Esophagus squamous epithelium (tissue), 5 donors: ENCODE measurements at places on chromosomes 5 and 9. TPM values are rescaled to one million over a fixed set of nuclear protein-coding genes. Genes with fewer than 3 reads are reported as not detected.

The FAM200C gene
- total RNA-seq = 0.87 TPM

DNA sequence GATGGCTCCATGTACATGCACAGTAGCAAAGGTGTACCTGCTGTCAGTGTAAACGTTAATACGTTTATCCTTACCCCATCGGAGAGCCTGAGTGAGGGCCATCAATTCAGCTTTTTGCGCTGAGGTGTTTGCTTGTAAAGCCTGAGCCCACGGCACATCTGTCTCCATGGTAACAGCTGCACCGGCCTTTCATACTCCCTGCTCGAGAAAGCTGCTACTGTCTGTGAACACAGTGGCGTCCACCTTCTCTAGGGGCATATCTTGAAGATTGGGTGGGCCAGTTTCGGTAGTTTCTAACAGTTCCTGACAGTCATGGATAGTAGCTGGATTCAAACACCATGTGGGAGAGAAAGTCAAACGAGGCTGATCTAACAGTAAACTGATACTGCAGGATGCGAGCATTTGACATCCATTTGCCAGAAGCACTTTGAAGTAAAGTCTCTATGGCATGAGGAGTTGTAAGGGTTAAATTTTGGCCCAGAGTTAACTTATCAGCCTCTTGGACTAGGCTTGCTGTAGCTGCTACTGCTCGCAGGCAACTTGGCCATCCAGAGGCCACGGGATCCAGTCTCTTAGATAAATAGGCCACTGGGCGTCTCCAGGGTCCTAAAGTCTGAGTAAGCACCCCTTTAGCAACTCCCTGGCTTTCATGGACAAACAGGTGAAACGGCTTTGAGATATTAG is 21.0 kb upstream of the RHOBTB3 start:
- no peak for DNase-seq

DNA sequence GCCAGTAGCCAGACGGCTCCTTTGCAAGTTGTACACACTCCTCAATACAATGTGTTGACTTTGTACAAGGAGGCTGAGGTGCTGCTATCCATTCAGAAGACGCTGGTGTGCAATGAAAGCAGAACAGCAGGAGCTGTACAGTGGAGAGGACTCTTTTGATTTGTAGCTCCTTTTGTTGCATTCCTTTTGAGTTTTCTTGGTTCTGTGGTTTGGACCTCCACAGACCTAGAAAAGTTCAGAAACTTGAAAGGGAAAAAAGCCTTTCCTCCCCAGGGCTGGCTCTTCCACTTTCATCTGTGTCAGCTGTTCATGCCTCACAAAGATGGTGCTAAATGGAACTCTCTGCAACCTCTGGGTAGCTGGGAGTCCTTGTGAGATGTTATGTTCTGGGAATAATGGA is 117.4 kb downstream of the MAT2B start:
- no peak for DNase-seq

DNA sequence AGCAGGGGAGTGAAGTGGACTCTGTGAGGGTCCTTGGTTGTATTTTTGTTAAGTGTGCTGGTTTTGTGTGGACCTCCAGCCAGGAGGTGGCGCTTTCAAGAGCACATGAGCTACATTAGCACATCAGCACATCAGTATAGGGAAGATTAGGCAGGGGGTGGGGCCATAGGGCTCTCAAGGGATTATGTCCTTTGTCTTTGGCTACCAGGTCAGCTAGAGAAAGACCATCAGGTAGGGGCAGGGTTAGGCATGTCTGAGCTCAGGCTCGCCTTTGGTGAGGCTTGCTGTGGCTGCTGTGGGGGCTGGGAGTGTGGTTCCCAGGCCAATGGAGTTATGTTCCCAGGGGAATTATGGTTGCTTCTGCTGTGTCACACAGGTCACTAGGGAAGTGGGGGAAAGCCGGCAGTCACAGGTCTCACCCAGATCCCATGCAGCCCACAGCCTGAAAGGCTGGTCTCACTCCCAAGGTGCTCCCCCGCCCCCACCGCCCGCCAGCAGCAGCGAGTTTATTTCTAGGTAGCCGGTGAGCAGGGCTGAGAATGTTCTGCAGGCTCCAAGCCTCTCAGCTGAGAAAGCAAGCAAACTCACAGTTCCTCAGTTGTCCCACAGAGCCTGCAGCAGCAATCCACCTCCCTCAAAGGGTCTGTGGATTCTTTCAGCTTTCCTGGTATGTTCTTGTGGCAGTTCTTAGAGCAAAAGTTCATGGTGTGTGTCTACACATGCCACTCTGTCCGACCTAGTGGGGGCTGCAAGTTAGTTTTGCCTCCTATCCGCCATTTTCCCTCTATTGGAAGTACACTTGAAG is 13.7 kb downstream of the OR1J1 start:
- DNase-seq = no peak

The SLC6A3 gene
- total RNA-seq = not detected

- no peak for DNase-seq
Observed at GRCh38 chr9:79975621-79976256, 404.0 kb downstream of the TLE4 start.

GRCh38 chr5:83321483-83322055 is 150.0 kb upstream of the VCAN start:
- no peak for DNase-seq

The PARP8 gene
- 25.2 TPM for total RNA-seq

DNA sequence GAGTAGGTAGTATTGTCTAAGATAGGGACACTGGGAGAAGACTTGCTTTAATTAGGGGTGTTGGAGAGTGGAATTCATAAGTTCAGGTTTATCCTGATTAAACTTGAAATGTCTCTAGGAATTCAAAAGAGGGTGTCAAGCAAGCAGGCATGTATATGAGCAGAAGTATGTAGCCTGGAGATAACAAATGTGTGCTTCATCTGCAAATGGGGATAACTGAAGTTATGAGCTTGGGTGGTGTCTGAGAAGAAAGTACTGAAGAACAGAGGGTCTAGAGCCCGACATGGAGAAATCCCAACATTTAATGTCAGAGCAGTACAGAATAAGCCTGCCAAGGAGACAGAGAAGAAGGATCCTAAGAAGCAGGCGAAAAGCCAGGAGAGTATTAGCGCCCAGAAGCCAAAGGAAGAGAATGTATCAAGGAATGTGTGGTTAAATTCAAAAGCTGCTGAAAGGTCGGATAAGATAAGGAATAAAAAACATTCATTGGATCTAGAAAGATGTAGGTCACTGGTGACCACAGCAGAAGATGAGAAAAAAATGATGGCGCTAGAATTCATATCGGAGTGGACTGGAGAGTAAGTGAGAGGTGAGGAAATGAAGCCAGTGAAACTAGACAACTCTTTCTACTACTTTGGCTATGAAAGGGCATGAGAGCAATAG is 401.5 kb upstream of the PIK3R1 start:
- no peak for DNase-seq

DNA sequence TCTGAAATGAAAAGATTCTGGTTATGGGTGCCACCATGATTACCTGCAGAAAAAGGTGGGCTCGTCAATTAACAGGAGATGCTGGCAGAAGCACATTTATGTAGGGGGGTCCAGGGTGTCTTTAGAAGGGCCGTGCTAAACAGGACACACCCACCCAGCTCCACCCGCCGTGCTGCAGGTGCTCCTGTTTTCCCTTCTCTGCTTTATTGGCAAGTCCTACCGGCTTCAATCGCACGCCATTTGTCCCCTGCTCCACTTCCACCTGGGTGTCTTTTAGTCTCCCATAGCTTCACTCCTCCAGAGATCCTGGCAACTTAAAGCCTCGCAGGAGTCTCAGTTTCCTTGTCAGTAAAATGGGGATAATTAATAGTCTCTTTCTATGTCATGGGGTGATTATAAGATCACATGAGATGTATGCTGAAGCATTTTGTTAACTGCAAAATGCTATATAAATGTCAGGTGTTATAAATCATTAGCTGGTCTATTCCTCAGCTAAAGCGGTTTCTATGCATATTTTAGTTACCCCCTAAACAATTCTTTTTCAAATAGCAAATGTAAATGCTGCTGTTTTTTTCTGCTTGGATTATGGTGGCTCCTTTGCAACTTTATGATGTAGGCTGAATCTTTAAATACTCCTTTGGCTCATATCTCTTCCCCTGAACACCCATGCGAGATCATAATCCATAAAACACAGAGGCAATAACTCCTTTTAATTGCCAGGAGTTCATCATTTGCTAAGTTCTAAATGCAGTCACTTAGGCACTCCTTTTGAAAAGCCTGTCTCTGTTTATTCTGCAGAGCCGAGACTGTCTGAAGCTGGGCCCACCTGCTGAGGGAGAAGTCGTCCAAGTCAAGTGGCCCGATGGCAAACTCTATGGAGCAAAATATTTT is 406.9 kb downstream of the KDM4C start:
- DNase-seq = no peak
